Heart right ventricle (tissue), 16 donors: ENCODE measurements at places on chromosomes 12 and 14. TPM values are rescaled to one million over a fixed set of nuclear protein-coding genes. Genes with fewer than 3 reads are reported as not detected.

TCL1A gene
- total RNA-seq = not detected

KLRC3 gene
- not detected for total RNA-seq

TIMM9 gene
- total RNA-seq = 24.6 TPM

TMPRSS12 gene
- total RNA-seq = not detected

KCNK13 gene
- 4.9 TPM for total RNA-seq

STON2 gene
- total RNA-seq = 7.3 TPM

ARHGDIB gene
- 28.1 TPM for total RNA-seq

C12orf50 gene
- not detected for total RNA-seq

AMDHD1 gene
- 0.57 TPM for total RNA-seq

CELA1 gene
- total RNA-seq = not detected

MSRB3 gene
- 119 TPM for total RNA-seq

TSPAN8 gene
- total RNA-seq = 0.75 TPM

INHBC gene
- not detected for total RNA-seq

PLEKHG7 gene
- not detected for total RNA-seq

ACSS3 gene
- total RNA-seq = 17.5 TPM

SMCO2 gene
- total RNA-seq = not detected

TMEM119 gene
- 3.0 TPM for total RNA-seq

TSPAN19 gene
- 0.47 TPM for total RNA-seq

GPR84 gene
- 2.9 TPM for total RNA-seq

BCDIN3D gene
- total RNA-seq = 2.7 TPM

EMP1 gene
- total RNA-seq = 110 TPM

RASSF3 gene
- 87.8 TPM for total RNA-seq

CLEC2A gene
- total RNA-seq = not detected

ARID2 gene
- 19.0 TPM for total RNA-seq

PSMA6 gene
- 228 TPM for total RNA-seq

FAM181A gene
- total RNA-seq = not detected

IQSEC3 gene
- 1.7 TPM for total RNA-seq

DNAJC22 gene
- not detected for total RNA-seq

GARIN6 gene
- not detected for total RNA-seq

IL23A gene
- not detected for total RNA-seq

PPP1CC gene
- 139 TPM for total RNA-seq

CFAP73 gene
- not detected for total RNA-seq

OR4E2 gene
- not detected for total RNA-seq

TAS2R7 gene
- total RNA-seq = not detected

AGAP2 gene
- 6.3 TPM for total RNA-seq

INSM2 gene
- total RNA-seq = not detected

GUCY2C gene
- total RNA-seq = not detected

LRRK2 gene
- total RNA-seq = 7.0 TPM

CNIH1 gene
- 87.6 TPM for total RNA-seq
